ENCODE measurements at places on chromosomes 16 and 17.

DNA sequence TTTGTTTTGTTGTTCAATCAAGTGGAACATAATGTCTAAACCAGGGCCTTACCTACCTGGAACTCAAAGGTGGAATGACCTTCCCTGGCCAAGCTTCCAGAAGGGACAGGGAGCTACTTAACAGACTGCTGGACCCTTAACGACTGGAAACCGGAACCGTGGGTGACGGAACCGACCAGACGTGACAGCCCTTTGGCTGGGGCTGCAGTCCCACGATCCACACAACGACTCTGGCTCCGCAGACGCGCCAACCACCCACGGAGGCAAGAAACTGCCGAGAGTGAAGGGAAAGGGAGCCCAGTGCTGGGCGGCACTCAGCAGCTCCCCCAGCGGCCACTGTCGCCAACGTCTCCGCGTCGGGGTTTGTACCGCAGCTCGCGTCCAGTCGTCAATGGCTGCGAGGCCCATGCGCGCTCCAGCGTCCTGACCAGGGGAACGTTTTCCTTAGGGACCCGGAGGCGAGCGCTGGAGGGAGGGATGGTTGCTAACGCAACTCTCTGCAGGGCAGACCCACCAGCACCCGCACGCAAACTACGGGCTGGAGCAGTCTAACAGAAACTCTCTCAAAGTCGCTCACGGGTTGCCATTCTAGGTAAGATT, 5.5 kb upstream of the KIF22 start:
- peak; percentile 54 for DNase-seq

DNA sequence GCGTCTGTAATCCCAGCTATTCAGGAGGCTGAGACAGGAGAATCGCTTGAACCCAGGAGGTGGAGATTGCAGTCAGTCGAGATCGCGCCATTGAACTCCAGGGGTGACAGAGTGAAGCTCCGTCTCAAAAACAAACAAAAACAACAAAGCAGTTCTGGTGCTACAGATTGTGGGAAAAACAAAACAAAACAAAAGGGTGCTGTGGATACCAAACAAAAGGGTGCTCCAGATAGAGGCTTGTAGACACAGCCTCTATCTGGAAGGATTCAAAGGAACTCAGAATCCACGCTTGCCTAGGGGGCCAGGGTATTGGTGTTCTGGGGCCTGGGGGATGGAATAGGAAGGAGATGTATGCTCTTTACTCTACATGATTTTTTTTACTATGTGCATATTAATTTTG, 2.5 kb downstream of the MYLK3 start:
- DNase-seq = no peak

DNA sequence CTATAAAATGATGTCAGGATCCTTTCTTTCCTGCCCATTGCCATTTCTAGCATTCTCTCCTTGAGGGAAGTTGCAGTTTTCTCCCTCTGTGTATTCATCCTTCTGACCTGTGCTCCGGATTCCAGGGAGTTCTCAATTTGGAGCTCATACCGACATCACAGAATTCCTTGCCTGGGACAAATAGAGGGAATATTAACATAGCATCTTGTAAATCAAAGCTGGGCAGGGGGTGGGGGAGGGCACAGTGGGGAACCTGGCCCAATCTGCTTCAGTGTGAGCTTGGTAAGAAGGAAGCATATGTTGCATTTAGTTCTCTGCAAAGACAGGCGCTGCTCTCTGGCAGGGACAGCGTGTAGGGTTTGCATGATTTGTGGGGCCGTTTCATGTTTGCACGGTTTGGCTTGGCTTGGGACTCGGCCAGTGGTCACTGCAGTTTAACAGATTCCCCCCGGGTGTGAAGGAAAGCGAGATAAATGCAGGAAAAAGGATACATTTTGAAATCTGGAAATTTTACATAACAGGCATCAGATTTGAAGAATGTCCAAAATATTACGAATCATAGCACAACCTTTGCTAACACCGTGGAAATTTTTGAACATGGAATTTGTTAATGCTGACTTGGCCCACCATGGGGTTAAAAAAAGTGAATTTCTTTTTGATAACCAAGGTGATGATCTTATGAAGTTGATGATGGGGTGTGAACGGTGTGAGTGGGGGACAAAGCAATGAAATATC, 178.0 kb downstream of the WWOX start:
- DNase-seq = no peak

DNA sequence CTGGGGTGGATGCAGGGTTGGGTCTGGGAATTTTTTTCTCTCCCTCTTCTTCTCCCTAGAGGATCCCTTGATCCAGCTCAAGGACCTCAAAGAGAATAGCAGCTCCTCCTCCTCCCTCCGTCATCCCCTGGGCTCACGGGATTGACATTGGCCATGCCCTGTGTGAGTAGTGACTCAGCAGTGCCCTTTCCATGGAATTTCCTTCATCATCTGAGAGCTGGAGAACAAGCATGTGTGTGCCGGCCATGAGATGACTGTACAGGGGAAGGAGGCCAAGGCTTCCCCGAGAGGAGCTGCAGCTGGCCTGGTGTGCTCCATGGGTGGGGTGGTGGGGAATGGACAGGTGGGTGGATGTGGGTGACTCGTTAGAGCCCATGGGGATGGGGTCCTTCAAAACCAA, 8.9 kb upstream of the WSCD1 start:
- DNase-seq = peak; percentile 80

DNA sequence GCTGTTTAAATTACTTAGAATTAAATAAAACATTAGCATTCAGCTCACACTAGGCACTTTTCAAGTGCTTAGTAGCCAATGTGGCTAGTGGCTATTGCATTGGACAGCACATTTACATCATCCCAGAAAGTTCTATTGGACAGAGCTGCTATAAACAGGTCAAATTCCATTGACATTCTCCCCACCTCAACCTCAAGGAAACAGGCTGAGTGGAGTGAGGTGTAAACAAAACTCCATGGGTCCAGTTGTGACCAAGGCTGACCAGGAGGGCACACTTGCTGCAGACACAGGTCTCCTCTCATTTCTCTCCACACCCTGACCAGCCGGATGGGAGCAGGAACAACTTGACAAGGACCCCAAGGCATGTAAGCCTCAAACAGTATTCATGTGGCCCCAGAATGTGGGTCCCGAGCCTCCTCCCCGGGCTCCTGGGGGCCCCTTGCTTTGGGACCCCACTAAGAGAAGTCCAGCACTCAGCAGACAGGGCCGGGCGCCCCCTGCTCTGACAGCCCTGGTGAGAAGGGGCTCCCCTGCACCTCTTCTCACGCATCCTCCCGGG, 488 bp downstream of the C17orf113 start:
- DNase-seq = no peak

DNA sequence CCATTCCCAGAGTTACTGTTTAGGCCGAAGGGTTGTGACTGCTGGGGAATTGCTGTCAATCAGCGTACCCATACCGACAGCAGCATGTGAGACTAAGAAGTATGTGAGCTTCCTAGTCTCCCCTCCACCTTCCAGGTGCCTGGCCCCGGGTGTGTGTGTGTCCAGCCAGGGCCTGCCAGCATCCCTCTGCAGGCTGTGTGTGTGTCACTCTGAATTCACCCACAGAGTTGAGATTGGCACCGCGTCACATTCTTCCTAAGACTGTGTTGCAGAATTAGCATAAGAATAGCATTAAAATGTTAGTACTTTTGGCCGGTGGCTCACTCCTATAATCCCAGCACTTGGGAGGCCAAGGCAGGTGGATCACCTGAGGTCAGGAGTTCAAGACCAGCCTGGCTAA, 31.8 kb downstream of the PRMT7 start:
- no peak for DNase-seq

DNA sequence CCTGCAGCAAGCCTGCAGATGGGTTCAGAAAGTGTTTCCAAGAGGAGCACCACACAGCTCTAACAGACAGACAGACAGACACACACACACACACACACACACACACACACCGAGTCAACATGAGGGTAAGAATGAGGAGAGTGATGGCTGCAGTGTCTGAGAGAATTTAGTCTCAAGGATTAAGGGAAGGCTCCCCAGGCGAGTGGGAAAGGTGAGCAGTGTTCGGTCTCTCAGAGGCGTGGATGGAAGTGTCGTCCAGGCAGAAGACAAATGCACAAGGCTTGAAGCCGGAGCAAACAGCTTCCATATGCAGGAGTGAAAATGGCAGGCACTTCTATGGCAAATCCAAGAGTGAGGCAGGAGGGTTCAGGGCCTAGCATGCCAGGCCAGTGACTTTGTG, 770.1 kb downstream of the KCNJ18 start:
- no peak for DNase-seq

DNA sequence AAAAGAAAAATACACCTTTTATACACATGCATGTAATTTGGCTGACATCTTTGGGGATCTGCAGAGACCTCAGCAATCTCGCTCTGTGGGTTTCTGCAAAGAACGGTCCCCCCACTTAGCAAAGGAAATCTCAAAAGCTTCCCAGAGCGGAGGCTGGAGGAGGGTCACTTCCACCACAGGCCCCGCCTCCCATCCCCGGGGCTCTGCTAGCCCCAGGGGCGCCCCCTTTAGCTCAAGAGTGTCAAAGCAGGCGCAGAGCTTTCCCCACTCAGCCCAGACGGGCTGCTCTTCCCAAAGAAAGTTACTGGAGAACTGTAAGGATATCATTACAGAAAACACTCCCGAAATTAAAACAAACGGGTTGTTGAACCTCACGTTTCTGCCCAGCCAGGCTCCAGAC, 11.4 kb downstream of the SLC13A5 start:
- no peak for DNase-seq

- DNase-seq = no peak
Measured at GRCh38 chr17:41800601-41801373, 11.0 kb downstream of the P3H4 start.
